Inflammatory macrophage (primary cell): ENCODE measurements at places on chromosomes 2 and 18.

- no peak for DNase-seq
Observed at GRCh38 chr2:112783187-112783714, 1.0 kb downstream of the IL1A start.

DNA sequence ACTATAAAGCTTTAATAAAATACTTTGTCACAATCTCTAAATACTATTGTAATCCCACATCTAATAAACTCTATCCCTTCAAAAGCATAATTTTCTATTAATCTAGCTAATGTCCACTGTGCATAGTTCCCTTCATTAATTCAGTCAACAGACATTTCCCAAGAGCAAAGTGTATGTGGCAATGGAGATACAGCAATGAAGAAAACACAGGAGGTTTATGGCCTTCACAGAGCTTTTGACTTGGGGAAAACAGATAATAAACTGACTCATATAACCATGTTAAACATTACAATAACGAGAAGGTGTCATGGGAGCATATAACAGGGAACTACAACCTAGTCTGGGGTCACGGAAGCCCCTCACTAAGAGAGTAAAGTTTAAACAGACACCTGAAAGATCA, 86.3 kb downstream of the SPIRE1 start:
- DNase-seq: peak; percentile 16

DNA sequence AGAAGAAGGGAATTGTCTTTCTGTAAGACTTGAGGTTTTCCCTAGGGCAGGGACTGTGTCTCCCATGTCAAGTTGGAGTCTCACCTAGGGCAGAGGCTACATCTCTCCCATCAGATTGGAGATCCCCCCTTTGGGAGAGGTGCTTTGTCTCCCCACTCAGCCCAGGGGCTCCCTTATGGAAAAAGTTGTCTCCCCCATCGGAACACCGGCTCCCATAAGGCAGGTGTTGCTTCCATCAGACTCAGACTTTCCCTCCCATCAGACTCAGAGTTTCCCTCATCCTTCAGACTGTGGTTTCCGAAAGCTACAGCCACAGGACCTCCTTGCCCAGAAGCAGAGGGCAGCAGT, 5.8 kb downstream of the ANKRD53 start:
- DNase-seq: no peak

DNA sequence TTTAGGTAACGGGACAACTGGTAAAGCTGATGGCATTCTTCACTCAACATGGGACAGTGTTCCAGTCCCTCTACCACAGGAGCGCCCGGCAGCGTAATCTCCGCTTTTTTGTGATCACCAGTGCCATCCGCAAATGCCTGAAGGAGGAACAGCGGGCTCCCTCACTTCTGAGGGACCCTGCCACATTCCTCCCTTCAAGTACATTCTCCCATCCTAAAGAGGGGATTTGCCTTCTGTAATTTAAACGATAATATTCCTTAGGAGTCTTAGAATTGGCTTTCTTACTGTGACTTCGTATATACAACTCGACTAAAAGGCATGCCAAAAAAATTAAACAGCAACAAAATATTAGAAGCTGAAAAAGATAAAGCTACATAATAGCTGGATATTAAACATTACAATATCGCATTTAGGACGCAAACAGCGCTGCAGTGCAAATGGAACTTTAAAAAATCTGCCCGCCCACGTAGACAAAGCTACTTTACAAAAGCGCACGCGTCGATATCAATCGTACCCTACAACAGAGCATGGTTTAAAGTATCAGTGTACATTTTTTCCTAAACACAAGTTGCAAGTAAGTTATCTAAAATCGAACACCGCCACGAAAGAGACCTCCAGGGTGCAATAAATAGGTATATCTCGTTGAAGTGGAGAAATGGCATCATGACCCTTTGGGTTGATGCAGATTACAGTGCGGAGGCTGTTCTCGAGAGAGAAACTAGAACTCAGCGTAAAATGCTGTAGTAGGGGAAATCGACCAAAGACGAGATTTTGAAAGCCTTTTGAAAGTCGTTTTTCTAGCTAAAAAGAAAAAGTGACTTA, 2.3 kb upstream of the VSNL1 start:
- no peak for DNase-seq

DNA sequence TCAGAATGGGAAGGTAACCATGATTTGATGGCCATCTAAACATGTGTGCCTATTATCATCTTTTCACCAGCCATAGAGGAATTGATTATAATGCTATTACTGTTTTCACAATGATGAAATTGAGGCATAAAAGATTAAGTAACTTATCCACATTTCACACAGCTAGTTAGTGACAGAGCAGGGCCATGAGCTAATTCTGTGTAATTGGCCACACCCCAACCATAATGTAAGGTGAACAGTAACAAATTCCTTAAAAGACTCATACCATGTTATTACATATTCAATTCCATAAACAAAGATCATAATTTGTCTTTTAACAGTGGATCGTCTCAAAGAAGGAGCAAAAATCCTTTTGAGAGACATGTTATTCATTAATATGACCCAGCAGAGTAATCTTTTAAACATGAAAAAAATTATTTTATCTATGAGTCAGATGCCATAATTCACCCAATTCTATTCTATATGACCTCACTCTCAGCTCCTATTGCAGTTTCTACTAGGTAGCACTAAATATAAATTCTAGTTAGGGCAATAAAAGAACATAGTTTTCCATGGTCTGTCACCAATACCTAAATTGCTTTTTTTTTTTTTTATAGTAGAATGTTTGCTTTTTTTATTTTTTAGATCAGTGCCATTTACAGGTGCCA, 475.8 kb upstream of the SLC39A10 start:
- DNase-seq: no peak

DNA sequence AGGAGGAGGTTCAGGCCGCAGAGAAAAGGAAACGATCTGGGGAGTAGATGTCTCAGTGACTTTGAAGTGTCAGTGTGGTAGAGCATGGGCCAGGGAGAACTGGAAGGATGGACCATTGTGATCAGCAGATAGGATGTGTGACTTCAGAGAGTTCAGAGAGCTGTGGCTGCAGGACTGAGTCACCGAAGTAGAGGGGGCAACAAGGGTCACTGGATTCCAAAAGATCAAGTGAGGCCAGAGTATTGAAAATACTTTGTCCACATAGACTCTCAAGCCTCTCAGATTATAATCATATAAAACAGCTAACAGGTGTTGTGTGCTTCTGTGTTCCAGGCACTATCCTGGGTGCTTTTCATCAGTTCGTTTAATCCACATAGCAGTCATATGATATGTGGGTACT, 99.4 kb downstream of the CRIM1 start:
- no peak for DNase-seq

DNA sequence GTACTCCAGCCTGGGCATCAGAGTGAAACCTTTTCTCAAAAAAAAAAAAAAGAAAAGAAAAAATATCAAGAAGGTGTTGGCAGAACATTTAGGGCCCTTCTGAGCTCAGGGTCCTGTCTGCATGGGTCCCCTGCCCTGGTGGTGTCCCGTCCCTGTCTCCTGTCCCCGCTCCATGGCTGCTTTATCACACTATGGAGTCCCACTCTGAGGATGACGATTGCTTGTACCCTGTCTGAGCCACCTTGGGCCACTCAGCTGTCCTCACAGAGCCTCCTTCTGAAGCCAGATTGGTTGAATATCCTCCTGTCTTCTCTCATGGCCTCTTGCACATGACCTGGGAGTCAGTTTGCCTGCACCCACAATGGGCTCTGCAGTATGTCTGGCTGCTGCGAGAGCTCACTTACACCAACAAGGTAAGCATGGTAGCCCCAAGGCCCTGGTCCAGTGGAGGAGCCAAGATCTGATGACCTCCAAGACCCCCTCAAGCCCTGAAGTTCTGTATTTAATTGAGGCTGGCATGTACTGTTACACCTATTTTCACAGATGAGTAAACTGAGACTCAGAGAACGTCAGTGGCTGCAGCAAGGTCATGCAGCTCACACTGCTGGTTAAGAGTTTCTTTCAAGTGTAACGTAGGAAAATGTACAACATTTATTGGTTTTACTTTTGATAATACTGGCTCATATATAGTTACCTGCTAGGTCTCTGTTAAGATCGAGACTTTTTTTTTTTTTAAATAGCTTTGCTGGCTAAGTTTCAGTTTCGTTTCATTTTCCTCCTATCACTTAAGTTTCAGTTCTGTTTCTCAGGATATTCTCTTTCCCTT, 16.9 kb upstream of the ZCCHC2 start:
- peak; percentile 54 for DNase-seq

DNA sequence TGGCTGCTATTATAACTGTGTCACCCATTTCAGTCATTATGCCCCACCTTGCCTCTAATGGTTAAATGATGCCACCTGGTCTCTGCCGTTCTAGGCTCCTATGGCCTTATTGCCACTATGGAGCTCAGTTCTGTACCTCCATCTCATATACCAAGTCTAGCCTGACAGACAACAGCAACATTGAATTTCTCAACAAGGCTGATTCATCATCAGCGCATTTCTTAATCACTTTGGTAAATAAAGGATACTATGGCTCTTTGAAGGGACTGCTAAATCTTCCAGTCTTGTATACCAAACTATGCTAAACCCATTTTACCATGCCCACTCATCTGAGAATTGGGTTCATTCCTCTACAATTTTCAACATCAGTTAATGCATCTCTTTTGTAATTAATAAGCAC, 784.5 kb upstream of the CELF4 start:
- DNase-seq: no peak

DNA sequence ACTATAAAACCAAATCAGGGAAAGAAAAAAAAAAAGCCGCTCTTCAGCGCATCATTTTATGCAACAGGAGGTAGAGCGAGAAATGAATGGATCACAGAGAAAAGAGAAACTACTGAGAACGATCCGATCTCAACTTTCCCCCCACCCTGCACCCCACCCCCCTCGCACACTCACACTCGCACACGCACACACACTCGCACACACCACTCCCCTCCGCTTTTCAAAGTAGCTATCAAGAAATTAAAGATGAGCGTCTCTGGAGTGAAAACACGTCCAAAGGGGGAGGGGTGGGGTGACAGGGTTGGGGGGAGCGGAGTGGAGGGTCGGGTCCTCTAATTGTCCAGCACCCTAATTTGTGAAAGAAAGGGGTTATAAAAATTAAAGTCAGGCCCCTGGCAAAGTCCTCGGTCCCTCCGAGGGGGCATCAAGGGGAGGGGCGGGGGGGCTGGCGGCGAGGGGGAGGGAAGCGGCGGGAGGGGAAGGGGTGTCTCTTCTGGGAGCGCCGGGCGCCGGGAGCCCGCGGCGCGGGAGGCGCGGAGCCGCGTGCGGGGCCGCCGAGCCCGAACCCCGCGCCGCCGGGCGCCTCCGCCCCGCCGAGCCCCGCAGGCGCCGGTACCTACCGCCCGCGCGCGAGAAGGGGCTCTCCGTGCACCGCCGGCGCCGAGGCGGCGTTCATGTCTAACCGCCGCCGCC, 428 bp downstream of the TCF4 start:
- no peak for DNase-seq

DNA sequence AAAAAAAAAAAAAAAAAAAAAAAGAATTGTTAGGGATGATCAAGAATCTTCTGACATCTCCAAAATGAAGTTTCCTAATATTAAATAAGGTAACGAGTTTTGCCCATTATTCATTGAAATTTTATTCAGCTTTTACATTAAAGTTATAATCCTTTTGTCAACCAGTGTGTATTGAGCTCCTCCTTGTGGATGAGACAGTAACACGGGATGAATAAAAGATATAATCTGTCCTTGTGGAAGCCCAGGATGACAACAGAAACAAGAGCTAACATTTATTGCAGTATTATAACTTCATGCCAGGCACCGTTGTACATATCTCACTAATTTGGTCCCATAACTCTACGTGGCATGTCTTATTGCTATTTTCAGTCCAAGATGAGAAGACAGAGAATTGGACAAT, 33.4 kb upstream of the SERPINB7 start:
- peak; percentile 8 for DNase-seq

GRCh38 chr2:145380436-145381017, 860.6 kb upstream of the ZEB2 start:
- no peak for DNase-seq

DNA sequence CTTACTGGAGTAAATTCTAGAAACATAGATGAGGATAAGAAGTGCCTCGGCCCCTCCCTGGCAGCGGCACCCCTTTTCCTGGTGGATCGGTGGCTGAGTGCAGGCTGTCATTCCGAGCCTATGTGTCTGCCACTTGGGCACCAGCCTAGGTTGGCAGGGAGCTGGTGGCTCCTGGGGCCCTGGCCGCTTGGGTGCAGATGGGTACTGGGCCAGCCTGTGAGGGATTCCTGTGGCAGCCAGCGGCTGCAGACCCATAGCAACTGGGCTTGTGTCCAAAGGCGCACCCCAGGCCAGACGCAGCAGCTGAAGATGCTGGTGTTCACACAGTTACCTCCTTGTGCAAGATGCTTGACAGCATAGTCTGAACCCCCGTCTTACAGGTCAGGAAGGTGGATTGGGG, 2.8 kb downstream of the SNORC start:
- DNase-seq: no peak

DNA sequence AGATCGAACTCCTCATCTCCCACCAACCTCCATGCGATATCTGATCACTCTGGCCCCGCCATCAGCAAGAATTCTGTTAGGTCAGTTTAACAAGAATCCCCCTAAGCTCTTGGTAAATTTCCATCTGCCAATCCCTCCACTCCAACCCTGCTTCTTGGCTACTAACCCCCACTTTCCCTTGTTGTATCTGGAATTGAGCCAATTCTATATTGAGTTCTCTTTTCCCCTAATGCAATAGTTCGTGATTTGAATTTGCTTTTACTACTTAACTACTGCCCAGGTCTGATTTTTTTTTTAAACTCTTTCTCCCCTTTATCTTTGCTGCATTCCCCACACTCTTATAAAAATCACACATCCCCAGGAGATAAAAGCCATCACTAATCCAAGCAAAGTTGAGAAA, 159.3 kb upstream of the STK17B start:
- DNase-seq: no peak

DNA sequence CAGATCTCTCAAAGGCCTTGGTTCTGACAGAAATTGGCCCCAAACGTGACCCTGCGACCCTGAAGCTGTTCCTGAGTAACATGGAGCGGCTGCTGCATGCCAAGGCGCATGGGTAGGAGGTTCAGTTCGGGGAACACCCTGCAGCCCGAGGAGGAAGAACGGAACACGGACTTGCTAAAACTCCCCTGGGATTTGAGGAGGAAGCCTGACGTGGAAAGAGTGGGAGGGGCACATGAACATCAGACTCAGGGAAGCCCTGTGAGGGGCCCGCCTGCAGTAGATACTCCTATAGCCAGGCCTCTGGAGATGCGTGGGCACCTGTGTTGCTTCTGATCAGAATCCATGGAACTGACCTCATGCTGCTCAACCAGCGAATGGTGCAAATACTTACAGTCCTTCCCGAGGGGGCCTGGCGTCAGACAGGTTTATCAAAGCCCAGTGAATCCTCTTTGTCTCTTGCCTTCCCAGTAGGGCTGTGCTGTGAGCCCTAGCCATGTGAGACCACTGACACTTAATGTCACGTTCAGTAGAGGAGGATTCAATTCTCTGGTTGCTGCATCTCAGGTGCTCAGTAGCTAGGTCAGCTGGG, 46.8 kb downstream of the IMPA2 start:
- no peak for DNase-seq

DNA sequence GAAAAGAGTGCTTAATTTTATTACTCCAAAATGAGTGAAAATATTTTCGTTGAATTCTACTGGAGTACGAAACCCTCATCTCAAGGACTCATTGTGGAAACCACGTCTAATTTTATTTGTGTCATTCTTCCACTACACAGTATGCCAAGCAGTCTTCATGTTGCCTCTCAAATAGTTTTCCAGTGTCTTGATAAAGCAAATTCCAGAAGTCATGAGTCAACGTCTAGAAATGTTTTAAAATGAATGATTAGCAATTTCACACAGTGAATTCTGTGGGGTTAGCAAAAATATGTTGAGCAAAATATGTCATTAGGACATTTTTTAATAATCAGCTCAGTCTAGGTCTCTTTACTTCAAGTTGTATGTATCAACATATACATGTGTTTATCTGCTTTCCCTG, 865.5 kb downstream of the DSC3 start:
- no peak for DNase-seq
